ENCODE measurements at places on chromosomes 1 and 21. TPM values are rescaled to one million over a fixed set of nuclear protein-coding genes. Genes with fewer than 3 reads are reported as not detected.
A peak's percentile ranks its signal among the peaks of the same experiment; 100 is the strongest.

GRCh38 chr1:28032281-28032680 lies 56.1 kb downstream of the EYA3 start:
- no peak overlapping the region for H3K4me3 ChIP-seq
- no peaks in the 10 kb centered on the region for H3K27me3 ChIP-seq
- no peak for DNase-seq
- H3K27ac ChIP-seq, result no peak overlapping the region
- H3K4me1 ChIP-seq, result no peaks in the 10 kb centered on the region

DNA sequence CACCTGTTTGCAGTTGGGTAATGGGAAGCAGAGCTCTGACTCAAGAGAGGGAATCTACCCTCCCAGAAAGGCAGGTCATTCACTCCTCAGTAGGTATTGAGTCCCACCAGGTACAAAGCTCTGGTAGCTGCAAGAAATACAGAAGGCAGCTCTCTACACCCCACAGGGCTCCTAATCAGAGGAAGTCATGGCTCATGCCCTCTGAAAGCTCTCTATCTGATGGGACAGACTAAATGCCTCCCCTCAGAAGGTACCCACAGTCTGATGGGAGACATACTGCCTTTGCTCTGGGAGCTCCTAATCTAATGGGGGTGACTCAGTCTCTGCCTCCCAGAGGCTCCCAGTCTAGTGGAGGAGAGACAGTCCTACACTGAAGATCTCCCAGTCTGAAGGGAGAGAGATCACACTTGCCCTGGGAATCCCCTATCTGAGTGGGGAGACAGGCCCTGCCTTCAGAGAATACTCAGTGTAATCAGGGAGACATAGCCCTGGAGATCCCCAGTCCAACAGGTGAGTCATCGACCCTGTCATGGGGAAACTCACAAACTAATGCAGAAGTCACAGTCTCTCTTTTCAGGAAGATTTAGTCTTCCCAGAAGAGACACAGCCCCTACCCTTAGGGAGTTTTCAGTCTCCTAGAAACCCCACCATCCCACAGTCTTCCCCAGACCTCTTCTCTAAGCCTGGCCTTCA lies 23.7 kb downstream of the CAMK1G start:
- no peak for DNase-seq
- no peak overlapping the region for H3K4me3 ChIP-seq
- H3K27me3 ChIP-seq, result no peaks in the 10 kb centered on the region
- no peak overlapping the region for H3K27ac ChIP-seq

DNA sequence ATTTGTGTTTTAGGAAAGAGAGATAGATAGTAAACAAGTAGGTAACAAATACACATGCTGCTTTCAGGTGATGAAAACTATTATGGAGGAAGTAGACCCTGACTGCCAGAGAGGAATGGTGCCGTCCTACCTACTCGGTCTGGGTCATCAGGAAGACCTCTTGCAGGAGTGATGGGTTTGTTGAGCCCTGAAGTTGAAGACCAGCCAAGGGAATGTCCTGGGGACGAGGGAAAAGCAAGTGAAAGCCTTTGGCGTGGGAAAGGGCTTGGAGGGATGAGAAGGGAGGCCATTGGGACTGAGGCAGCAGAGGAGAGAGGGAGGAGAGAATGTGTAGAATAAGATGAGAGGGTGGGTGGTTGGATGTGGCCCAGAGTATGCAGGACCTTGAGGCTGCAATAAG lies 379.5 kb upstream of the USP24 start:
- no peaks in the 10 kb centered on the region for H3K4me1 ChIP-seq
- H3K4me3 ChIP-seq, result no peak overlapping the region
- no peaks in the 10 kb centered on the region for H3K27me3 ChIP-seq

- no peaks in the 10 kb centered on the region for H3K27me3 ChIP-seq
- peaks cover 5% of the 10 kb centered on the region for H3K4me1 ChIP-seq
- no peaks in the 10 kb centered on the region for H3K36me3 ChIP-seq
- no peak for DNase-seq
These were observed 8.8 kb downstream of the ADCY10 start for GRCh38 chr1:167905182-167905581.

DNA sequence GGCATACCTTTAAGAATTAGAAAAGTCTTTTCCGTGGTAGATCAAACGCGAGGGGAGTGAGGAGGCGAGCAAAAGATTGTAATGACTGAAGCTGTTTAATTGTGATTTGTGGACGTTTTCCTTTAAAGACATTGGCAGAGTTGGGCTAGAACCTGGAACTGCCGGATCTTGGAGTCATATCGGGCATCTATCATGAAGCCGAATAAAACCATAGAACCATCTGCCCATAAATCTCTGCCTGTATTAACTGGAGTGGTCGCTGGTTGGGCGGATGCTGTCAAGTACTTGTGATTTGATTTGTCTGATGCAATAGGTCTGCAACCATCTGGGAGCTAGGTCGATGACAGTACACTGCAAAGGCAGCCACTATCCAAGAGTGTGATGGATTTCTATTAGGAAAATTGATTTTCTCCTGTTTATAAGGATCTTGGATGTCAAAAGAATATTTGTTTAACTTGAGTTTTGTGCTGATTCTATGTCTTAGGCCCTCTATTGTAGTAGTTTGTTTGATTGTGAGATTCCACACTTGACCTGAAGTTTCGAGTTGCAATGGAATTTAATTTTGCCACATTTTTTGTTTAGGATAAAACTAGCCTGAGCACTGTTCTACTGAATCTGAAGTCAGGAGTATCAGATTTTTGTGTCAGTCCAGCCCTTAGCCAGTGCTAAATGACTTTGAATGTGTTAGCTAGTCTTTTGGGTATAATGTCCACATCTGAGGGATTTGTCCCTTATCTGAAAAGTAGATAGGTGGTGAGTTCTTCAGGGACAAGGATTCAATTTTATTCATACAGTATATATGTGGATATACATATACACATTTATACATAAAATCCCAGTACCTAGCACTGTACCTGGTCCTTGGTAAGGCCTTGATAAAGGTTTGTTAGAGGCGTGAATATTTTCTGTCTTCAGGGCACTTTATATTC lies 1.2 kb downstream of the SARS1 start:
- H3K36me3 ChIP-seq, result no peaks in the 10 kb centered on the region
- peak overlapping the region; percentile 70 for H3K4me3 ChIP-seq
- no peak for DNase-seq
- H3K27me3 ChIP-seq, result no peaks in the 10 kb centered on the region

- DNase-seq, result no peak
- no peak overlapping the region for H3K27ac ChIP-seq
- H3K4me1 ChIP-seq, result peaks cover 31% of the 10 kb centered on the region
- no peak overlapping the region for H3K4me3 ChIP-seq
- no peaks in the 10 kb centered on the region for H3K27me3 ChIP-seq
- no peaks in the 10 kb centered on the region for H3K36me3 ChIP-seq
These were observed 16.2 kb upstream of the SERINC2 start for GRCh38 chr1:31396633-31397351.

GRCh38 chr1:198647055-198647454 lies 8.2 kb downstream of the PTPRC start:
- DNase-seq, result no peak
- H3K4me1 ChIP-seq, result peaks cover 14% of the 10 kb centered on the region
- no peaks in the 10 kb centered on the region for H3K27me3 ChIP-seq

DNA sequence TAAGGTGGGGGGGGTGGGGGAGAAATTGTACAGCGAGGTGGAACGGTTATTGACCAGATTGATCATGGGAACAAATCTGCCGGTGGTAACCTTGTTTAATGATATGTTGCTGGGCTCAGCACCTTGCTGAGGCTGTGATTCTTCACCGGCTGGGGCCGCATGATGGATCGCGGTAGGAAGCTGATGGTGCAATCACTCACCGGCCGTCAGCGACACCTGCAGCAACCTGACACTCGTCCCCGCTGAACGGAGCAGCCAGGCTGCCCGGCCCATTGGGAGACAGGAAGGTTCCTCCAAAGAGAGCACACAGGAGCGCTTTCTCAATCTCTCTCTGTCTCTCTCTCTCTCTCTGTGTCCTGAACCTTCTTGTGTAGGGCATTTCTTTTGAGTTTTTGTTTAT lies 128.5 kb upstream of the RRP15 start:
- H3K4me1 ChIP-seq, result no peaks in the 10 kb centered on the region
- DNase-seq, result no peak
- no peaks in the 10 kb centered on the region for H3K36me3 ChIP-seq
- no peak overlapping the region for H3K27ac ChIP-seq
- no peaks in the 10 kb centered on the region for H3K27me3 ChIP-seq

GRCh38 chr1:155864393-155864792 lies 5.0 kb downstream of the SYT11 start:
- no peak overlapping the region for H3K27ac ChIP-seq
- H3K36me3 ChIP-seq, result no peaks in the 10 kb centered on the region
- peaks cover 7% of the 10 kb centered on the region for H3K4me1 ChIP-seq
- DNase-seq, result no peak
- H3K27me3 ChIP-seq, result no peaks in the 10 kb centered on the region

The AVPR1B gene
- total RNA-seq, result not detected

GRCh38 chr1:186099336-186100104 lies 275.5 kb downstream of the TPR start:
- no peak overlapping the region for H3K4me3 ChIP-seq
- no peak overlapping the region for H3K27ac ChIP-seq
- no peaks in the 10 kb centered on the region for H3K36me3 ChIP-seq
- DNase-seq, result no peak
- no peaks in the 10 kb centered on the region for H3K27me3 ChIP-seq

The CYP4B1 gene
- total RNA-seq, result 2.3 TPM

The TINAGL1 gene
- 373 TPM for total RNA-seq

- DNase-seq, result peak; percentile 36
- peak overlapping the region; percentile 83 for H3K4me3 ChIP-seq
- H3K27ac ChIP-seq, result peak overlapping the region; percentile 95
- H3K27me3 ChIP-seq, result no peaks in the 10 kb centered on the region
These were observed 884 bp downstream of the PHACTR4 start for GRCh38 chr1:28370239-28371009.

The CELA3A gene
- total RNA-seq, result 5.2 TPM

DNA sequence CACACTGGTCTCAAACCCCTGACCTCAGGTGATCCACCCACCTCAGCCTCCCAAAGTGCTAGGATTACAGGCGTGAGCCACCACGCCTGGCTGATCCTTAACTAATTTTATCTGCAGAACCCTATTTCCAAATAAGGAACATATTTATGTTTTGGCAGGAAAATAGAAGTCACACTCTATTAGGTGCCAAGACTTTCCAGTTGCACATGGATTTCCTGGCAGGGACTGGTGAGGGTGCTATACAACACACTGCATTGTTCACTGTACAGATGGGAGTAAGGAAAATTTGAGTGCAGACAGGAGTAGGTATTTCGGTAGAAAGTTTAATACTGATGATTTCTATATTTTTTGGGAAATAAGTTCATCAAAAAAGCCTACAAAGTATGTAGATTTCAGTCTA lies 605.3 kb upstream of the B3GALT2 start:
- no peaks in the 10 kb centered on the region for H3K27me3 ChIP-seq
- no peaks in the 10 kb centered on the region for H3K36me3 ChIP-seq
- H3K4me1 ChIP-seq, result no peaks in the 10 kb centered on the region
- DNase-seq, result no peak
- H3K27ac ChIP-seq, result no peak overlapping the region

All from spleen (tissue), 13 donors.